ENCODE measurements at places on chromosomes 2 and 18. TPM values are rescaled to one million over a fixed set of nuclear protein-coding genes. Genes with fewer than 3 reads are reported as not detected.

Gene DPP10
- 2.4 TPM for total RNA-seq

DNA sequence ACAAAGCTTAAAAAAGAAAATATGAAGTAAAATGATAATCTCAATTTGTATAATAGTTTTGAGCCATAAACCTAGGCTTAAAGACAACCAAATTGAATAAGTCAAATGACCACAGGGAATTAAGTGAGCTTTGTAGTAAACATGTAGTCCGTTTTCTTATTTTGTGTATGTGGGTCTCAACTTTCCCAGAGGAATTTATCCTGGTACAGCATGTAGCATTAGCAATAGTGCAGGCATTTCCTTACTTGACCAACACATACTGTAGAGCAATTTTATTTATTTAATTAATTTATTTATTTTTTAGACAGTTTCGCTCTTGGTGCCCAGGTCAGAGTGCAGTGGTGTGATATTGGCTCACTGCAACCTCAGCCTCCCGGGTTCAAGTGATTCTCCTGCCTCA lies 37.5 kb upstream of the MTCL1 start:
- no peak for DNase-seq

DNA sequence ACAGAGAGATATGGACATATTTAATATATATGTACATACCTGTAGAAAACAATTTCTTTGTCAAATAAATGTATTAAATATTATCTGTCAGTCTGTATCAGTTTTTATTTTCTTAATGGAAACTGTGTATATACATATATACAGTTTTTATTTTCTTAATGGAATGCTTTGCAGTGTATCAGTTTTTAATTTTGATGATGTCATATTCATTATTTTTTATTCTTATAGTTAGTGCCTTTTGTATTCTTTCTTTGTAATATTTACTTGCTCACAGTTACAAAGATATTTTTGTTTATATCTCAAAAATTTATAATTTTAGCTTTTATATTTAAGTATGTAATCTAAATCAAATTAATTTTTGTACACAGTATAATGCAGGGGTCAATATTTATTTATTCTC lies 20.6 kb downstream of the KCNH7 start:
- no peak for DNase-seq

- peak; percentile 62 for DNase-seq
Measured at GRCh38 chr2:9333591-9334171, 89.6 kb downstream of the ITGB1BP1 start.

Gene RAB27B
- total RNA-seq: 1.6 TPM

DNA sequence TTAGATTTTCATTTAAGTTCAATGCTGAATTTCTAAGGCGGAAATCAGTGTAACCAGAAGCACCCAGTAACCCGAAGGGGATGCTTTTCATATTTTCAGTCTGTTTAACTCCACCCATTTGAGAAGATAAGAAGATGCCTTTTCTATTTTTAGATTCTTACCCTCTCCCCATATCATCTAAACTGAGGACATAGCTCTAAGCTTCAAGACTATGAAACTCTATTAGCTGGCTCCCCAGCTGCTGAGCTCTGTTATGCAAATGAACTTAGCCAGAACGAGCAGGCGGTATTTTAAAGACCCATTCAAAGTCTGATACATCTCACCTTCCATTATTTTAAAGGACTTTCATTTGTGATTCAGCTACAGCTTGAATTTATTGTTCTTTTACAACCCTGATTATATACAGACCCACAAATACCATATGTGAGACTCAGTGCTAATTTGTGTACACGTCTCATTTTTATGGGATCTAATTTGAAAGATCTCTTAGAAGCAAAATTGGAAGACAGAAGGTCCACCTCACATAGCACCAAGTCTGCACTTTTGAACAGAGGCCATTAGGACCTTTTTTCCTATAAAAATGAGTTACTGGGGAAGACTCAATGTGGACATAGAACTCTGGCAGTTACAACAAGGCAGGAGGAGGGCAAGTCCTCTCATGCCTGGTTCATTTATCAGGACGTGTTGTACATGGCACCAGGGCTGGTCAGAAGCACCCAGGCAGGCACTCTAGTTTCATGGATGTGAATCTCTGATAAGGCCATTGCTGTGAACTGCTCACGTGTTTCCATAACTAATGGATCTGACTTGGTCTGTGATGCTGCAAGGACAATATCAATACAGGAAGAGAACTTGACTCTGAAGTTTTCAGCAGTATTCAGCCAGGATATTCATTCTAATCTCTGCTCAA lies 16.3 kb downstream of the CDC42EP3 start:
- DNase-seq: no peak

GRCh38 chr2:143742581-143742980 lies 613.4 kb downstream of the ARHGAP15 start:
- DNase-seq: no peak

- DNase-seq: no peak
Measured at GRCh38 chr18:9974279-9974915, 60.6 kb downstream of the VAPA start.

Gene UGT1A5
- total RNA-seq: not detected

DNA sequence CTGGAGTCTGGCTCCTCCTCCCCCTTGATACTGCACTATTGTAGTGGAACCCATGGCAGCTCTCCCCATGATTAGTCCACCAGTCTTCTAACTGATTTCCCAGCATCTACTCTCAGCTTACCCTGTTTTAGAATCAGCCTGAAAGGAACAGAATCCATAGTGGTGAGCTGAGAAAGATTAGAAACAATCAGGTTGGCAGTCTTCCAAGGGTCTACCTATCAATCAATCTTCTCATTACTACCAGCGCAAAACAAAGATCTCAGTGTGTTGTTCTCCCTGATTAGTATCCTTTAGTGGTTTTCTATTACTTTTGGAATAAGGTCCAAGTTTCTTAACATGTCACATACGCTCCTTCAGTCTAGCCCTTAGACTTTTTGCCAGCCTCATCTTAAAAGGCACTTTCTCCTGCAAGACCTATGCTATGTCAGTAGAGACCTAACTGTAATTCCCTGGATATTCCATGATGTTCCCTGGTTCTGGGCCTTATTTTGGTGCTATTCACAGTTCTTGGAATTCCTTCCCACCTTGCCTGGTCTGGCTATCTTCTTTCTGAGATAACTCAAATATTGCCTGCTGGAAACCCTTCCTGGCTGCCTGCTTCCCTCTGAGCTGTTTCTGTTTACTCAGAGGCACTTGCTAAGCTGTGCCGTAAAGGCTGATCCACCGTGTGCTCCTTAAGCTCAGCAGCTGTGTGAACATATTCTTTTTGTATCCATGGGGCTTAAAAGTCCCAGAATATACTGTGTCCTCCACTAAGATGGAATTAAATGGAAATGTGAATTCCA lies 32.6 kb downstream of the LAMA3 start:
- no peak for DNase-seq

DNA sequence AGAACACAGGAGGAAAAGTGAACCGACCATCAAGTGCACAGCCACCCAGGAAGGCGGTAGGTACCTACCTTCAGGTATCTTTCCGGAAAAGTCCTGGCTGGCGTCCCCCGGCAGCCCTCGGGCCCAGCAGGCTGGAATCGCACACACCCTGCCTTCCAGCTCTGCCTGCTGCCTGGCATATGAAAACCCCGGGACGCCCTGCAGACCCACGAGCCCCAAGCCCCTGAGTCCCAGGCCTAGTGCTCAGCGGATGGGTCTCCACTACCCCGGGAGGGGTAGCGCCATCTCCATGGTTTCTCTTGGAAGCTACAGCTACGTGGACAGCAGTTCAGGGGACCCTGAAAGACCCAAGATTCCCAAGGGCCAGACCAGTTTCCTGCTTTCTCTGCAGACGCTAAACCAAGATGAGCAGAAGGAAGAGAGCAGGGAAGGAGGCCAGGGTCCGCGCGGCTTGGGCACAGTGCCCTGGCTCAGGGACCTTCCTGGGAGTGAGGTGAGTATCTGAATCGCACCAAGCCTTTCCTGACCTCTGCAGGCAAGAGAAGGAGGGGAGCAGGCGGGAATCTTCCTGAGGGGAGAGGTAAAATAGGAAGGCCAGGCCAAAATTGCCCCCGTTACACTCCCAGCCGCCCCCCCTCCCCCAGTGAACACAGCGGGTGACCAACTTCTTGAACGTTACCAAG lies 80.4 kb downstream of the ARHGEF4 start:
- no peak for DNase-seq

DNA sequence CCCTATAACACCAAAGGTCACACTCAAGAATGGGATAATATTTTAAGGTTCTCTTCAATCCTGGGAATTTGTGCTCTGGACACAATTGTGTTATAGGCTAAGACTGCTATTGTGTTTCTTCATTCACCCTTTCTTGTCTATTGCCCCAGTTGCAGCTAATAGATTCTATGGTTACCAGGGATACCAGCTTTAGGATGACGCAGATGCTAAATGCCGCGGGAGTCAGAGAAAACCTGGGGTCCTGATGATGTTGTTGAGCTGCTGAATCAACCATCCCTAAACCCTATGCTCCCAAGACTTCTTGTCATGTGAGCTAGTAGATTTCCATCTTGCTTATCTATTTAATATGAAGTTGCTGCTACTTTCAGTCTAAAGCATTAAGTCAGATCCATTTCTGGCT lies 5.4 kb downstream of the CRYGD start:
- no peak for DNase-seq

DNA sequence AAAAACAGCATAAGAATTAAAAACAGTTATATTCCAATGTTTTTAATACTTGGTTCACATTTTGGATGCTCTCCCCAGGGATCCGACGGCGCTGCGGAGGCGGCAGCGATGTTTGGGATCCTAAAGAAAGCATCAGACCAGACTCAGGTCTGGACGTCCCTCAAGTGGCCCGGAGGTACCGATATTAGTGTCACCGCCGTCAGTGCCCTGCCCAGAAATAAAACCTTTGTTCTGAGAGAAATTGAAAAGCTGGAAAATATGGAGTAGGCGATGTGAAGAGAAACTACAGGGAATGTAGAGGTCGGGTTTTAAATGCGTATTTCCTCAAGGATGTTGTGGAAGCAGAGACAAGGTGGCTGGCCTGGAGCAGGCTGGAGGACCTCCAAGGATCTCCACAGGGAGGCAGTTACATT lies 683 bp upstream of the TBC1D8 start:
- DNase-seq: no peak

Gene GALR1
- total RNA-seq: not detected

DNA sequence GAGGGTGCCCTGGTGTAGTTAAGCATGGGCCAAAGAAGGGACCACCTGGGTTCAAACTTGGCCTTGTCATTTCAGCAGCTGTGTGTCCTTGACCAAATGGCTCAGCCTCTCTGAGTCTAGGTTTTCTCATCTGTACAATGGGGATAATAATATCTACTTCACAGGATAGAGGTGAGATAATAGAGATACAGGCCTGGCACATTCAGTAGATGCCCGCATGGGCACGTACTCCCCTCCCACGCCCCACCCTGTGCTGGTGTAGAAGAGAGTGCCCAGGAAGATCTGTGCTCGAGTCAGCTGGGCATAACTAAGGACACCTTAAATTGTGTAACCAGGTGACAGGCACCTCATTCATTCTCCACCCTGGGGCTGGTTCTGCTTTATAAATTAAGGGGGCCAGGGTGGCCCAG lies 8.4 kb upstream of the TMEM185B start:
- DNase-seq: no peak

DNA sequence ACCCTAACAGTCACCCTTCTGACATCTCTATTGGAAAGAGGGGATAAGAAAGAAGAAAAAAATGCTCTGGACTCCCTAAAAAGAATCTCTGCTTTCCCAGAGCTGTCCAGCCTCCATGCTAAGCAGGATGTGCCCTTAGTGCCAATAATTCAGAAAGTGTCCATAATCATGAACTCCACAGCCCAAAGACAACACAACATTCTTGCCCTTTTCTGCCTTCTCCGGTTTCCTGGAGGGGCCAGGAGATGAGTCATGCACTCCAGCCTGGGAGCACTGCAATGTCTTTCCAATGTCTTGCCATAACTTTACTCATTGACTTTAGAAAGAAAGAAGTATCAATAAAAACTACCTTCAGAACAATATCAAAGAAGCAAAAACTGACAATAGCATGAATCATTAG lies 44.0 kb downstream of the KLF7 start:
- no peak for DNase-seq

Gene TUBA3E
- not detected for total RNA-seq

- no peak for DNase-seq
Measured at GRCh38 chr2:135005753-135006152, 41.5 kb downstream of the MAP3K19 start.

GRCh38 chr2:110771547-110772382 lies 39.4 kb downstream of the ACOXL start:
- no peak for DNase-seq

GRCh38 chr2:11980809-11981208 lies 234.4 kb downstream of the LPIN1 start:
- DNase-seq: no peak

DNA sequence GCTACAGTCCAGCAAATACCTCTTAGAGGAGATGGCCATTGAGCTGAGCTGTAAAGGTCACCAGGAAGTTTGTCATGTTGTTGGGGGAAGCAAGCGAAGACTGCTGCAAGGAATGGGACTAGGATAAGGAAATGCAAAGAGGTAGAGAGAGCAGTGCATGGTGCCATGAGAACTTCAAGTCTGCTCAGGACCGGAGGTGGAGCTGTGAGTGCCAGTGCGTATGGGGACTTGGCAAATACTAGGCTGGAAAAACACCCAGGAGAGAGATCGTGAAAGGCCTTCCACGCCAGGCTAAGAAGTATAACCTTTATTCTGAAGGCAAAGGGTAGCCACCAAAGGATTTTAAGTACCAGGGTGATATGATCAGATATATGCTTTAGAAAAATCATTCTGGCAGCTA lies 71.3 kb downstream of the MEIS1 start:
- no peak for DNase-seq

DNA sequence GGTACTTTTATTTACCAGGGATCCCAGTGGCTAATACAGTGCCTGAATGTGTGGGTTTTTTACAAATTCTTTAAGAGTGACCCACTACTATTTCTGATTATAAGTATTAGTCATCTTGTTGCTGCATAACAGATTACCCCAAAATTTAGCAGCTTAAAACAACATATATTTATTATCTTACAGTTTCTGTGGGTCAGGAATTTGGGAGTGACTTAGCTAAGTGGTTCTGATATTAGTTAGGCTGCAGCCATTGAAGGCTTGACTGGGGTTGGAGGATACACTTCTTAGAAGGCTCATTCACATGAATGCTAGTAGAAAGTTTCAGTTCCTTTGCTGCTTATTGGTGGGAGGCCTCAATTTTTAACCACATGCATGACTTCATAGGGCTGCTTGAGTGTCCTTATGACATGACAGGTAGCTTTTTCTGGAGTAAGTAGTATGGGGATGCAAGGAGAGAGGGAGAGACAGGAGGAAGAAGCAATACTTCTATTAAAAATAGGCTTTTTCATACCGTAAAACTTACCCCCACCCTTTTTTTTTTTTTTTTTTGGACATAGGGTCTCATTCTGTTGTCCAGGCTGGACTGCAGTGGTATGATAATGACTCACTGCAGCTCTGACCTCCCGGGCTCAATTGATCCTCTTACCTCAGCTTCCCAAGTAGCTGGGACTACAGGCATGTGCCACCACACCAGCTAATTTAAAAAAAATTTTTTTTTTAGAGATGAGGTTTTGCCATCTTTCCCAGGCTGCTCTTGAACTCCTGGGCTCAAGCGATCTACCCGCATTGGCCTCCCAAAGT lies 13.3 kb upstream of the POLE4 start:
- no peak for DNase-seq

- no peak for DNase-seq
Measured at GRCh38 chr18:48360376-48361021, 48.7 kb downstream of the ZBTB7C start.

GRCh38 chr2:130150181-130151144 lies 5.6 kb upstream of the CCDC74B start:
- DNase-seq: no peak

All from kidney epithelial cell (primary cell).